Suppressor macrophage treated with lipopolysaccharide for 1 hour (primary cell): ENCODE measurements at places on chromosomes 13 and 19.
A peak's percentile ranks its signal among the peaks of the same experiment; 100 is the strongest.

DNA sequence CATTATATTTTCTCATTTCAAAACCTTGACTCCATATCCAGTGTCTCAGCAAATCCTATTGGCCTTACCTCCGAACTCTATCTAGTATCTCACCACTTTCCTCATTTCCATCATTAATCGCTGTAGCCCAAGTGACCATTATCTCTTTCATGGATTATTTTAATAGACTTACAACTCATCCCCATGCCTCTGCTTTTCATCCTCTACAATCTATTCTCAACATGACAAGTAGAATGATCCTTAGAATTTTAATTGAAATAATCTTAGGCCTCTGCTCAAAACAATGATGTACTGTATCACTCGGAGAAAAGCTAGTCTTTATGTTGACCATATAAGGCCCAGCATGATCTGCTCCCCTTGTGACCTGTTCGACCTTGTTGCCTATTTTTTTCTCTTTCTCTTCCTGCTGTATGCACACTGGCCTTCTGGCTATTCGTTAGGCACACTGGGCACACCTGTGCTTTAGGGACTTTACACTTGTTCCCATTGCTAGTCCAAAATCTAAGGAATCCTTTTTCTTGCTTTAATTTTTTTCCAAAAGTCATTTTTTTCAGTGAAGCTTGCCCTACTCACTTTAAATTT, 21.4 kb downstream of the DNAJC15 start:
- DNase-seq = no peak

DNA sequence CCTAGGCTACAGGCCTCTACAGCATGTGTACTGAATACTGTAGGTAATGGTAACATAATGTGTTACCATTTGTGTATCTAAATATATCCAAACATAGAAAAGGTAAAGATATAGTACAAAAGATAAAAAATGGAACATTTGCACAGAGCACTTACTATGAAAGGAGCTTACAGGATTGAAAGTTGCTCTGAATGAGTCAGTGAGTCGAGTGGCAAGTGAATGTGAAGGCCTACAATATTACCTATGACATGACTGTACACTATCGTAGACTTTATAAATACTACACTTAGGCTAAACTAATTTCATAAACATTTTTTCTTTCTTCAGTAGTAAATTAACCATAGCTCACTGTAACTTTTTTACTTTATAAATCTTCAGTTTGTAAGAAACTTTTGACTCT, 35.1 kb downstream of the LPAR6 start:
- DNase-seq = no peak

DNA sequence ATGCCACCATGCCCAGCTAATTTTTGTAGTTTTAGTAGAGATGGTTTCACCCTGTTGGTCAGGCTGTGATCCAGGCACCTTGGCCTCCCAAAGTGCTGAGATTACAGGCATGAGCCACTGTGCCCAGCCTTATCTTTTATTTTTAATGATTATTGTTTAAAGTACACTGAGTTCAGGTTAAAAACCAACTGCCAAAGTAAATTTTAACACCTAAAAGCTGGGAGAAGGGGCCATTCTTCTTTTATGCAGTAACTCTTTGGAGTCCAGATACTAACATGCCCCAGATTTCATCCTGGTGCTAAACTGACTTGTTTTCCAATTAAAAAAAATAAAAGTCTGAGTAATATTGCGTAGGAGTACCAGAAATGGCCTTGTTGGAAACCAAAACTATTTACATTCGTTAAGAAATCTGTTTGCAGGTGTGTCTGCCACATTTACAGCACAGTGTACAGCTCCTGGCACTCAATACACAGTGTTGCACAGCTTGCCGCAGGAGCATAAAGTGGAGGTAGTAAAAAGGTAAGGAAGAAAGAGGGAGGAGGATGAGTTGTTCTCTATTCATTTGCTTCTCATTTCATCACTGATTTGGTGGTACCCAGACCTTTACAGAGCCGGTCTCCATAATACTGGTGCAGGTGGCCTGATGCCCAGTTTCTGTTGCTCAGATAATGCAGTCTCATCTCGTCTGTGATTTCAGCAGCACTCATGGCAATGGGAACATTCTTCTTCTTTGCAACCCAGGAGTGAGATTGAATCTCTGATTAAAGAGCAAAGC, 108.9 kb downstream of the PCCA start:
- no peak for DNase-seq

DNA sequence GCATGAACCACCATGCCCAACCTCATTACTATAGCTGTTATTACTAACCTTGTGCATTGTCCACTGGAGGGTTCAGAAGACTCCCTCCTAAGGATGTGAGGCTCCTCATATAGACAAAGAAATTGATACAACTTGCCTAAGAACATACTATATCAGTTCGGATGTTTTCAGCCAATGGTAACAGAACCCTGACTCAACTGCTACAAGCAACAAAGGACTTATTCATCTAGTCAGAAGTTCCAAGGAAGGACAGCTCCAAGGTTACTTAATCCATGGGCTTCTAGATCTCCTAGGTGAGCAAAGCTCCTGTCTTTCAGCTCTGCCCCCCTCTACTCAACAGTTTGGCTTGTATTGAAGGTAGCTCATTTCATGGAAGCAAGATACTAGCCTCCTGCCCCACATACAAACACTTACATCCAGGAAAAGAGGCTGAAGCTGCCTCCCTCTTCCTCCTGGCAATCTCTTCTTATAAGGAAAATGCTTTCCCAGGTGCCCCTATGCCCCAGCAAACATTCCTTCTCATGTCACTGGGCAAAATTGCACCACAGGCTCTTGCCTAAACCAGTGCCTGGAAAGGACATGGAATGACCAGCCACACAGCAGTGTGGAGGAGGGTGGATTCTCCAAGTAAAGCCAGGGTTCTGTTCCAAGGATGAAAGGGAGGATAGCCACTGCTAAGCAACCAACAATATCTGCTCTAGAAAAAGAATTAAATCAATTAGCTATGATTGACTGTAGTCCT, 497.8 kb downstream of the FOXO1 start:
- DNase-seq = no peak

DNA sequence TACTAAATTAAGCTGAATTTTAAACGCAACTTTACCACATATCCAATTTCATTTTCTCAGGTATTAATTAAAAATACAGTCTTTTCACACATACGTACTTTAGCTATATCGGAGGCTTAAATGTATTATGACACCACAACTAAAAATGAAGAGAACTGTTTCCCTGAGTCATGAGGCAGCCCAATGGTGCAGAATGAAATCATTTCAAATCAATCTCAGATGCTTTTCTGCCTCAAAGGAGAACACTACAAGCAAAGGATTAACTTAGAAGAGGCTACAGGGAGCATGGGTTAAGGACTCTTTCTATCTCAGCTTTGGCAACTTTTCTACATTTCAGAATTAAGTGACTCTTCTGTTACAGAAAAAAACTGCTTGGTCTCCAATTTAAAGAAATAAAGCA, 516.3 kb upstream of the HTR2A start:
- no peak for DNase-seq

DNA sequence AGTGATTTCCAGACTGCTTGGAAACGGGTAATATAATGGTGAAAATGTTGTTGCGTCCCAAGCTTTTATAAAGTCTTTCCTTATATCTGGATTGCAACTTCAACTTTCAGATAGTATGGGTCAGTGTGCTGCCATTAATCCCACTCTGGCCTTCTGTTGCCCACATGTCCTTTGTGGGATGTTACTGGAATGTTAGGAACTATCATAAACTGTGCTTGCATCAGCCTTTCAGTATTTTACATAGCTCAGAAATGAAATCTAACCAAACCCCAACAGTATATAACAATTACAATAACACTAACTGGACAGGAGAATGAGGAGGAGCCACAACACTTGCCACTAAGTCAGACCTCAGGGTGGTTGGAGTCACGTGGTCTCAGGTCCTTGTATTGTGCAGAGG, 78.9 kb downstream of the LNX2 start:
- DNase-seq = no peak

- DNase-seq = peak; percentile 42
Observed at GRCh38 chr13:33676045-33676989, 141.6 kb upstream of the RFC3 start.

DNA sequence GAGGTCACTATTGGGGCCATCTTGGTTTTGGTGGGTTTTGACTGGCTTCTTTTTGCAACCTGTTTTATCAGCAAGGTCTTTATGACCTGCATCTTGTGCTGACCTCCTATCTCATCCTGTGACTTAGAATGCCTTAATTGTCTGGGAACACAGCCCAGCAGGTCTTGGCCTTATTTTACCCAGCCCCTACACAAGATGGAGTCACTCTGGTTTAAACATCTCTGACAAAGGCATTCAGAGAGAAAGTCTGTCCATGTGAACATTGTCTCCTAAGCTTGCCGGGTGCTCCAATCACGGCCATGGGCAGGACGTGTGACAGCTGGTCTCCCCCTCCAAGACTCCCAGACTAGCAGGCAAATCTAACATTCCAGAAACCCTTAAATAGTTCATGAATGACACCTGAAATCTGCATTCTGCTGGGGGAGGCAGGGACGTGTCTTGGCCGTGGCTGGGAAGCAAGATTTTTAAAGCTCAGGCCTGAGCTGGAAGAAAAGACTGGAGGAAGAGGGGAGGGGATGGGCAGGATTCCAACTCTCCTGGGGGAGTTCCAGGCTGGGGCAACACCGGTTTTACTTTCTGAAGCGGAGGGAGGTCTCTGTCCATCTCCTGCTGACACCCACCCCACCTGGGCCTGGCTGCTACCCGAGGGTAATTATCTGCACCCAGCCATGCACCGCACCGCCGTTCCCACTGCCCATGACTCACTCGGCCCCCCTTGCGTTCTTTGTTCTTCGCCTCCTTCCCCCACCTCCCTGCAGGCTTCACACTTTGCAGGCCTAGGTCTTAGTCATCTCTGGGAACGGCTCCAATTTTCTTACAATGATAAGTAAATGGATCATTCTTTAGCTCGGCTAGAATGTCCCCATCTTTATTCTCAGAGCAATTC, 11.6 kb upstream of the OR1M1 start:
- peak; percentile 27 for DNase-seq

DNA sequence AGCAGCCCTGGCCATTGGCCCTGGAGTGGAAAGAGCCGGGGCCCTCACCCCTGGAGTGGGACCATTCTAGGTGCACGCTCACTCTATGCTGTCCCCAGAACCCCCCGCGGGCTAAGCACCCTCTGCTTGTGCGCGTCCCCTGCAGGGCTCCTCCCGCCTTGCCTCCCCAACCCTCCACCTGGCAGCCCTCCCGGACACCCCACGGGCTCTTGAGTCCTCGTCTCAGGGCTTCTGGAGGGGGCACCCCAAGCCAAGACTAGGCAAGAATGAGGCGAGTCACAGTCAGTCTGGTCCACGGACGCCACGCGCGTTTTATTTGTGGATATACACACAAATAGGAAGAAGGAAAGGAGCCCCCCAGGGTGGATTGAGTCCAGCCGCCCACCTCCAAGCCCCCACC, 7.0 kb upstream of the TMEM161A start:
- DNase-seq = no peak

- no peak for DNase-seq
Observed at GRCh38 chr13:23851106-23851505, 38.1 kb downstream of the MIPEP start.

- no peak for DNase-seq
Observed at GRCh38 chr13:58994077-58994476, 1169.7 kb downstream of the DIAPH3 start.

- DNase-seq = peak; percentile 73
Observed at GRCh38 chr13:79779761-79780160, 298.8 kb downstream of the NDFIP2 start.

GRCh38 chr19:310781-311496, 19.7 kb upstream of the PLPP2 start:
- DNase-seq = no peak

DNA sequence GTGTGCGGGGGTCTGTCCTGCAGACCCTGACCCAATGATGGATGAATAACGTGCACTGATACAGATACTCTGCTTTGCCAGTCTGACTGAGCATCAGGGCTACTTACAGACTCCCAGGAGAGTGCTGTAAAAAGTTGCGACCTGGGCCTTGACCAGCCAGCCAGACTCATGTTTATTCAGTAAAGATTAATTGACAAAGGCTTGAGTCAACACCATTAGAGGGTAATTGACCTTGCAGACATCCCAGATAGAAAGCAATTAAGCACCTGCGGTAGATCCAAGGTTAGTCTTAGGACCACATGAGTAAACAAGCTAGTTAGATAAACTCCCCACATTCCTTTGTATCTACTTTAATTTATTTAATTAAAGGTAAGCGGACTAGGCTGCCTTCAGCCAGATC, 10.4 kb downstream of the NUDT19 start:
- DNase-seq = no peak

DNA sequence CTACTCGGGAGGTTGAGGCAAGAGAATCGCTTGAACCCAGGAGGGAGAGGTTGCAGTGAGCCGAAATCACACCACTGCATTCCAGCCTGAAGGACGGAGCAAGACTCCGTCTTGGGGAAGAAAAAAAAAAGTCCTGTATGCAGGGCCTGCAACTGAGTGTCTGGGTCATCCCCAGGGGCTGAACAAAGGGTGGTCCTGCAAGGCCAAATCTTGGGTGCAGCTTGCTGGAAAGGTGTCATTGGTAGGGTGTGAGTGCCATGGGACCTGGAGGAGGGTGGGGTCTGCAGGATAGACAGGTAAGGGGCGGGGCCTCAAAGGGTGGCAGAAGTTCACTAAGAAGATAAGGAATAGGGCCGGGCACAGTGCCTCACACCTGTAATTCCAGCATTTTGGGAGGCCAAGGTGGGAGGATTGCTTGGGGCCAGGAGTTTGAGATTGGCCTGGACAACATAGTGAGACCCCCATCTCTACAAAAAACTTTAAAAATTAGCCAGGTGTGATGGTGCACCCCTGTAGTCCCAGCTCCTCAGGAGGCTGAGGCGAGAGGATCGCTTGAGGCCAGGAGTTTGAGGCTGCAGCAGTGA, 31.5 kb downstream of the ZSWIM4 start:
- DNase-seq = no peak

- DNase-seq = peak; percentile 88
Observed at GRCh38 chr13:114132419-114133121, at the start of gene RASA3. Gene RASA3, minus strand, starts transcription at chr13:114132623. Its CDS starts 134 bp downstream, at chr13:114132489.

DNA sequence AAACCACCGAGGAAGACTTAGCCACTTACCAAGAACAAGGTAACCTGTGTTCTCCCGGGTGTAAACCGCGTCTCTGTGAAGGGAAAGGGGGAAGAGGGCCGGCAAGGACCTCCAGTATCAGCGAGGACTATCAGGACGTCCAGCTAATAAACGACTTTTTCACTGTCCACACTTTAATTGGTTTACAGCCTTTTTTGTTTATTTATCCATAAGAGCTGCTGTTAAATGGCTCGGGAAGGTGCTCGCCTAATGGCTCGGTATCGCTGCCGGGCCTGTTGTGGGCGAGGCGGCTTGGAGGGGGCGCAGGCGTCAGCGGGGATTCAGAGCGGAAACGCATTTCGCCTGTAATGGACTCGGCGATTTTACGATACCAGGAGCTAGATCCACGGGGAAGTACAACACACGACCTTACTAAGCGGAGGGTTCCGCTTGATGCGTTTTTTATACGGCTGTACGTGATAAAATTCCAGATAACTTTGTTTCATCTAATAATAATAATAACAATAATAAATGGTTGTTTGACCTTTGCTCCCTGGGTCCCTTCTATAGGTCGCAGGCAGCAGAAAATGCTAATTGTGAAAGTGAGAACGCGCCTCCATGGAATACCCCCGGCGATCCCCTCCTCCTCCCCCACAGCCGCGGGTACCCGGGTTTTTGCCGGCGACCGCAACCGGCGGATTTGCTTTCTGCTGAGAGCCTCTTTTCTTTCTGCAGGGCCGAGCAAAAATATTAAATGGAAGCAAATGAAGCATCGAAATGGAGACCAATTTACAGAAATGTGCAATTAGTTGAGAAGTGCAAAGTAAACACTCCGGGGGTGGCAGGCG, 2.5 kb upstream of the PDX1 start:
- peak; percentile 48 for DNase-seq
